ENCODE measurements at places on chromosomes 4 and X. TPM values are rescaled to one million over a fixed set of nuclear protein-coding genes. Genes with fewer than 3 reads are reported as not detected.
A peak's percentile ranks its signal among the peaks of the same experiment; 100 is the strongest.

LEF1 gene
- polyA plus RNA-seq = not detected

TMEM31 gene
- not detected for polyA plus RNA-seq

- DNase-seq = no peak
These were observed 49.4 kb upstream of the RASSF6 start for GRCh38 chr4:73669410-73670183.

GRCh38 chr4:164779811-164780216 lies 25.9 kb downstream of the SMIM31 start:
- DNase-seq = peak; percentile 13

DNA sequence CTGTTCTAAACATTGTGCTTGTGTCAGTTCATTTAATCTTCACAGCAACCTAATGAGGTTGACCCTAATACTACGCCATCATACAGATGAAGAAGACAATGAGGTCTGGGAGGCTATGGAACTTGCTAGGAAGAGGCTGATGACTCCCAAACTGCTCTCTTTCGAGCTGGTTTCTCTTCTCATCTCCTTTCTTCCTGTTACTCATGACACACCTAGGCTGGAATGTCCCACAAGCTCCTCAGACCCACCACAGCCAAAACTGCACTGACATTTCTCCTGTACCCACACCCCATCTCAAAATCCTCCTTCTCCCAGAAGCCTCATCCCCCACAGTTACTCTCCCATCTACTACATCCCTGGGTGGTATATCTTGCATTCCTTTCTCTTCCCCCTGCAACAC lies 27.4 kb upstream of the PJA1 start:
- DNase-seq = no peak

DNA sequence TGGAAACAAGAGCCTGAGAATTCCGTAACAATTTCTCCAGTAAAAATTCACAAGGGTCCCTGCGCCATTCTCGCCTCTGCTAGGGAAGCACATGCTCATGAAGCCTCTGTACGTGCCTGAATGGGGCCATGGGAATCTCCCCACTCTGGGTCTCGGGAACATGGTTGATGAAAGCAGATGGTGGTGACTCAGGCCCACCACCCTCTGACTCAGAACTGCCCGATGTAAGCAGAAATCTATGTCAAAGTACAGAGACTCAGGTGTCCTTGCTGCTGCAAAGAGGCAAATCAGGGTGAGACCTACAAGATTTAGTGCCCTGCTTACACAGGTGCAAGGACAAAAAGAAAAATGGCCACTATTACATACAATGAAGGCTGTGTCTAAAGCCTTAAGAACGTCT lies 65.0 kb downstream of the SCD5 start:
- no peak for DNase-seq

- DNase-seq = no peak
These were observed 55.1 kb downstream of the DMD start for GRCh38 chrX:33156152-33156726.

- no peak for DNase-seq
These were observed 159.2 kb downstream of the SLC4A4 start for GRCh38 chr4:71498002-71498401.
